ENCODE measurements at places on chromosomes 7 and 10.

DNA sequence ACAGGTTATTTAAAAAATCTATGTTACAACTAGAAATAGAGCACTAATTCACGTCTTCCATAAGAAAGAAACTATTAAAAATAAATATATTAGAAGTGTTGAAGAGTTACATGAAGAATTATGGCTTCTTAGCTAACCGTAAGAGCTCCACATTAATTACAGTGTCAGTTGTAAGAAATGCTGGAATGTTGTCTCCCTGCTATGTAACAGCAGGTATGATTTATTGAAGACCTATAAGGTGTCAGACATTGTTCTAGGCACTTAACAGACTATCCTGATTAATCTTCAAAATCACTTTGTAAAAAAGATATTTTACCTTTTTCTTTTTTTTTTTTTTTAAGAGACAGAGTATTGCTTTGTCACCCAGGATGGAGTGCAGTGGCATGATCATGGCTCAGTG is 75.8 kb upstream of the NEBL start:
- DNase-seq = no peak

GRCh38 chr7:29563590-29564495 is at the start of gene PRR15:
TSS of gene PRR15 (plus strand) at chr7:29563835. CDS start at chr7:29566330, 2,495 bp downstream.
- DNase-seq = no peak

DNA sequence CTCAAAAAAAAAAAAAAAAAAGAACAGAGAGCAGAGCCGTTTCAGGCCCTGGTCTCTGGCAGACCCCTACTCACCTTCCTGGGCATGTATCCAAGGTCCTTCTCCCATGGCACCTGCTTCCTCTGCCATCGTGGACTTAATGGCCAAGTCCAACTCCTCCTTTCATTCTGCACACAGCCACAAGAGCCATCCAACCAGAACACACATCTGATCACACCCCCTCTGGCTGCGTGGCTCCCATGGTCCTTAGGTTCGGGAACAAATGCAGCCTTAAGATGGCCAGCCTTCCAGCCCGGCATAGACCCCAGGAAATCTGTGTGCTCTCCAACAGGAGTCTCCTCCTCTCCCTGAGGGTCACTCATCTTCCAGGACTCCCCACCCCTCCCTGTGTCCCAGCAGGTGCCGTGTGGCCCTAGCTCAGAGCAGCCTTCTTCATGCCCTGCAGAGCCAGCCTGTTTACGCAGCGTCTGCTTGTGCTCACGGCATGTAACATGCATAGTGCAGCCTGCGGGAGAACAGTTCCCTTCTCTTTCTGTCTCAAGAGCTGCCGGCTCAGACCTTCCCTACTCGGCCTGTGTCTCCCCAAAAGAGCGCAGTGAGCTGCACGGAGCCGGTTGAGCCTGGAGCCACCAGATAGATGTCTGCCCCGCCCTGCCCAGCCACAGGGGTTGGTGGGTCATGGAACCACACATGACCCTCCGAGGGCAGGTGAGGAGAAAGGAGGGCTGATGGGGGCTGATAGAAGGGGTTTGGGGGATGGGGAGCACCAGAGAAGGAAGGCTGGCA is 157.3 kb downstream of the NRF1 start:
- DNase-seq = no peak

DNA sequence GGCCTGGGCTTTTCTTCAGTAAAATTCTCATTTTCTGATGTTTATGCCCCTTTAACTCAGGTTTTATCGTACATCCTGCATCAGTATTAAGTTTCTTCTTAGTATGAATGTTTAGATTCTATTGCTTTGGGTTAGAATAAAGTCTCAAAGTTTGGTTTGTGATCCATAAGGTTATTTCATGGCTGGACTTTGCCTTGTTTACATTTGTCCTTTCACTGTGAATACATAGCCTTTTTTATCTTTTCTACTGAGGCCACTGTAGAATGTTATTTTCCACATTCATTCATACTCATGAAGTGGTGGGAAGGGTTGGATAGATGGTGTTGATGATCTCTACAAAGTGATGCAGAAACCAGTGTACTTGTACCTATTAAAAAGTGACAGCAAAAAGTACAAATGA is 59.8 kb downstream of the CCSER2 start:
- DNase-seq = no peak

DNA sequence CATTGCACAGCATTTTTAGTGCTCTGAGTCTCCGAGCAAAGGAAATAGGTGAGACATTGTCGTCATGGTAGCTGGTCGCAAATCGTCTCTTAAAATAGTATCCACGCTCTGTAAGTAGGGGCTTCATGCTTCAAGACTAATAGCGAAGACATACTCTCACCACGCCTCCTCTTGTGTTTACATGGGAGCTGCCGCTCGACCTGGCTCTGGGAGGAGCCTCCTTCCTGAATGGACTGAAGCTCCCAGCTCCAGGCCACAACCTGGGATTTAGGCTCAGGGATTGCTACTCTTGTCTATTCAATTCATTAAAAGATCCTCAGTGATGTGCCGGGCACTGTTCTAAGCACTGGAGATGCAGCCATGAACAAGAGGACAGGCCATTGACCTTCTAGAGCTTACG is 196.1 kb upstream of the GALNT17 start:
- DNase-seq = no peak

- no peak for DNase-seq
Observed at GRCh38 chr7:93943816-93944540, 22.4 kb downstream of the GNG11 start.

DNA sequence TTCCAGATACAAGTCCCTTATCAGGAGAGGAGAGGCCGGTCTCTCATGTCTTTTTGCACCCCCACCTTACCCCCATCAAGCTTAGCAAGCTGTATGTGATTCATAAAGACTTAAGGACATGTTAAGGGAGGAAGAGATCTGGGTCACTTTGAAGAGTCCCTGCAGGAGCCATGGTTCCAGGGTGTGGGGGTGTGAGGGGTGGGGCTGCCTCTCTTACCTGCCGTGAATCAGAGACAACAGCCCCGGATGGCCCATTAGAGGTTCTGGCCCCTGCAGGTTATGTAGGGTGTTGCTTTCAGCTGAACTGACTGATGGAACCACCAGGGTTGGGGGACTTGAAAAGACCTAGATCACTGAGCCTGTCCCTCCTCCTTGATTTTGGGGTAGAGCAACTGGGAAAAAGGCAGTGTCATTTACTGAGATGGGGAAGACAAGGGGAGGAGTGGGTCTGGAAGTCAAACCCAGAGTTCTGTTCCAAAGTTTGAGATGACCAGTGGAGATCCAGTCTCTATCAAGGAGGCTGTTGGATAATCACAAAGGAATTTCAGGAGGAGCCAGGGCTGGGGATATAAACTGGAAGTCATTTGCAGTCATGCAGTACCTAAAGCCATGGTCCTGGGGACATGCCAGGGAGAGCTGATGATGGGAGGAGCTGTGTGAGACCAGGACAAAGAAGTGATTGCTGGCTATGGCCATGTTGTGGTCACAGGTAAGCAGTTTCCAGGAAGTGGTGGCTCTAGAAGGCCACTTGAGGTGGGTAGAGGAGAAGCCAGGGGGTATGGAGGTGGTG is 23.1 kb downstream of the ADAMTS14 start:
- no peak for DNase-seq

GRCh38 chr10:61747307-61747706 is 84.6 kb downstream of the CABCOCO1 start:
- DNase-seq = no peak

GRCh38 chr10:91172348-91172747 is 48.1 kb upstream of the PCGF5 start:
- DNase-seq = no peak

DNA sequence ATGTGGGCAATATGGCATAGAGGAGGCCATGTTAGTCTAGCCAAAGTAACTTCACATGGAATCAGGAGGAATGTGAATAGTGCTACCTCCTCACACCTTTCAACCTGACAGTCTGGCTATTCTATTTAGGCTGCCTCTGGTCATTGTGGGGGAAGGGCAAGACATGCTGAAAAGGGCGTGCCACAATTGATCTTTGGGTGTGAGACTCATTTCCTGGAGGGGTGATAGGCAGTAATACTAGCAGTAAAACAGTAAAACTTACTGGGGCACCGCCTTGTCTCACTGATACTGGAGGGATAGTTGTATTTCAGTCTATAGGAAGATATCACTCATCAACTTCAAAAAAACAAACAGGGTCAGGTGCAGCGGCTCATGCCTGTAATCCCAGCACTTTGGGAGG is 88.7 kb downstream of the TMEM168 start:
- no peak for DNase-seq

DNA sequence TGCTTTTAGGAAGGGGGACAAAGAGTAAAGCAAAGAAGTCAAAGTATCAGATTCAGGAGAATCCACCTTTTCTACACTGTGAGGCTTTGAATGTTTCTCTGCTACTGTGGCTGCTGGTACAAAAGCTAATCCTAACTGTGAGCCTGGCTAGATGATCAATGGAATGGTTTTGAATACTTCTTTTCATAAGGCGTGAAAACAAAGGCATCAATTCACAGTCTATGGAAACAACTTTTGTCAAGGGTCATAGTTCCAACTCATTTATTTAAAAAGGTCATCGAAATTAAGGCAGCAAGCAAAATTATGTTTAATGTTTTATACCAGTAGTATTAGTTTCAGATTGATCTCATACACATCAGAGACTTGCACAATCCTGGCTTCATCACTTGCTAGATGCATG is 118.1 kb downstream of the CTTNBP2 start:
- no peak for DNase-seq

DNA sequence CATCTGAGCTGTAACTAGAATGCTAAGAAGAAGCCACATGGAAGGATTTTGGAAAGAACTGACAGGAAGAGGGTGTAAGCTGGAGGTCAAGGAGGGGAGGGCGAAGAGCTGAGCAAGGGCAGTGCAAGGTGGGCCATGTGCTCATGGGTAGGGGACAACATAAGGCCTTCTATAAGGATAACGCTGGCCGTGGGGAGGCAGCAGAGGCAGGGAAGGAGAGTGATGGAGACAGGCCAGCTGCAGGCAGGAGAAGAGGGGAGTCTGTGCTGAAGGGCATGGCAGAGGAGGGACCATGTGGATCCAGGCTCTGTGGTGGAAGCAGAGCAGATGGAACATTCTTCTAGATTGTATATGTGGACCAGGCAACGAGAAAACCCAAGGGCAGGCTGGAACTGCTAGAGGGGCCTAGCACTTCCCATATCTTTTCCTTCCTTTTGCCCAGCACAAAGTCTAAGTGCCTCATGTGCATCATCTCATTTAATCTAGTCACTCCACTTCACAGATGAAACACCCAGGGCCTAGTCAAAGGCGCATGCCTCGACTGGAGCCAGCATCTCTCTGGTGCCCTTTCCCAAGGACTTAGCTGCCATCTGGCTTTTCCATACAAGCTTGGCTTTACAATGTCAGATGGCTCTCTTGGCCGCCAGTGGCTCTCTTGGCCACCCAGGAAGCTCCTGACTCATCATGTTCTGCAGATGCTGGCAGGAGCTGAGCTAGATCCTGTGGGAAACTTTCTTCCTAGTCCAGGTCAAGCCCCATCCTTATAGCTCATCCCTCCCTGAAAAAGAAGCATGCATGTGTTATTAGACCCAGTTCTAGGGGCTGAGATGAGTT is 6.6 kb downstream of the LRRC18 start:
- DNase-seq = no peak

GRCh38 chr7:103396471-103396870 is 49.0 kb downstream of the PSMC2 start:
- DNase-seq = no peak

DNA sequence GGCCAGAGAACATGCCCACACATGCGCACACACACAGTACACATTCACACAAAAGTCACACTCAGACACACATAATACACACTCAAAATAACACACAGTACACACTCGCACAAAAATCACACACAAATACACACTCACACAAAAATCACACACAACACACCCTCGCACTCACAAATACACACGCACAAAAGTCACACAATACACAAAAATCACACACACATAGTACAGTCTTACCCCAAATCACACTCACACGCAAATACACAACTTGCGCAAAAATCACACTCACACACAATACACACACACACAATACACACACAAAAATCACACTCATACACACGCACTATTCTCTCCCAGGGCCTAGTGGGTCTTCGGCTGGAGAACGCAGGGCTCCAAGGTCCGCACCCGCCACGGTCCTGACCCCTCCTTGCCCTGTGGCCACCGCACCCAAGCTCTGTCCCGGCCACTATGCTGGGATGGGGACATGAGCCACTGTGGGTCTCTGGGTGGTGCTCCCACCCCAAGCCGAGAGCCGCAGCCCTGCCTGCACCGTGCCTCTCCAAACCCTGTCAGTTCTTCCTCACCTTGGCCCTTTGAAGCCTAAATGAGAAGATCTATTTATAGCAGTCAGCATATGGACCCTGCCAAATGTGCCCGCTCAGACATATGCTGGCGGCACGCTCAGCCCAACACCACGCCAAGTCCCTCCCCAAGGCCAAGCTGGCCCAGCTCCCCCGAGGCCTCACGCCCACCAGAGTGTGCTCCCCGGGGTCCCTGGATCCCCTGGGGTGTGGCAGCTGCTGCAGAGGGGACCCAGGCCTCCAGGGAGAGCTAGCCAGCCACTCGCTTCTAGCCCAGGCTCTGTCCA is 55.9 kb downstream of the ELFN1 start:
- no peak for DNase-seq

DNA sequence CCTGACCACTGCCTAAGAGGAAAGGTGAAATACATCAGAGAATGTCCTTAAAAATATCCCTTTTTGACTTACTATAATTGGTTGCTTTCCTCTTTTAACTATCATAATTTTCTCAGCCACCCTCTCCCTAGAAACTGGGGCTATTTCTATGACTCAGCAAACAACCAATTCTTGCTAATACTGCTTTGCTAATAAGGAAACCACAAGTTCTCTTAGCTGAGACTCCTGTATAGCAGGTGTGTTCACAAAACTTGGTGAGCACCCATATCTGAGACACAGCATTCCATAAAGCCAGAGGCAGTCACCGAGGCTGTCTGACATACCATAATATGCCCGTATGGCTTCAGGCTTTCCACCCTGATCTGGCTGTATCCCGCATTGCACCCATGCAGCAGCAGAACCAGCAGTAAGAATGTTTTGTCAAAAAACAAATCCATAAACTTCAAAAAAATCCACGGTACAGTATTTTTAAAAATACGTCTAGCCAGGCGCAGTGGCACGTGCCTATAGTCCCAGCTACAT is 191.7 kb upstream of the C7orf33 start:
- DNase-seq = no peak

DNA sequence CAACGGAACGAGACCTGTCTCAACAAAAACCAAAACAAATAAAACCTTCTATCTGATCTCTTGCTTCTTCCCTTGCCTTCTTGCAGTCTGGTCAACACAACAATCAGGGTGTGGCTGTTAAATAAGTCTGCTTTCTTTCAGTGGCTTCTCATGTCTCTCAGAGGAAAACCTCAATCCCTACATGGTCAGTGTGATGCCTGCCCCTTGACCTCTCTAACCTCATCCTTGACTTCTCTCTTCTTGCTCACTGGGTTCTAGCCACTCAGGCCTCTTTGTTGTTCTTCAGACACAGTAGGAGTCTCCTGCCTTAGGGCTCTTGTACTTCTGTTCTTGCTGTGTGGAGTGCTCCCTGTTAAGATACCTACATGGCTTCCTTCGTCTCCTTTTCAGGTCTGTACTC is 220.4 kb downstream of the SDHAF3 start:
- no peak for DNase-seq

DNA sequence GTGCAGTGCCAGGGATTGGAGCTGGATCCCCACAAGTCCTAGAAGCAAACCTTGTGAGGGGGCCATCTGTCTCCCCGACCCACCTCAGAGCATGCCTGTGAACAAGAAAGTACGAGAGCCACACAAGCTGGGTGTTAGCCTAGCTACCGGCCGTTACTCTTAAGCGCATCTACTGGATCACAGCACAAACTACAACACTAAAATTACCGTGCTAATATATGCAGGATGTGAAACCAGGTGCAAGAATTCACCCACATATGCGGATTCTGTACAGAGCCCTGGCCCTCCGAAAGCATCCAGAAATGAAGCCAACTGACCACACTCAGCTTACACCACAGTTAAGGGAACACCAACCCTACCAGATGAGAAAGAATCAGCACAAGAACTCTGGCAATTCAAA is 16.0 kb upstream of the PRSS1 start:
- no peak for DNase-seq

Measured in thoracic aorta (tissue), 2 donors.